Testis (tissue), 5 donors: ENCODE measurements at places on chromosomes 1 and 21. TPM values are rescaled to one million over a fixed set of nuclear protein-coding genes. Genes with fewer than 3 reads are reported as not detected.

DNA sequence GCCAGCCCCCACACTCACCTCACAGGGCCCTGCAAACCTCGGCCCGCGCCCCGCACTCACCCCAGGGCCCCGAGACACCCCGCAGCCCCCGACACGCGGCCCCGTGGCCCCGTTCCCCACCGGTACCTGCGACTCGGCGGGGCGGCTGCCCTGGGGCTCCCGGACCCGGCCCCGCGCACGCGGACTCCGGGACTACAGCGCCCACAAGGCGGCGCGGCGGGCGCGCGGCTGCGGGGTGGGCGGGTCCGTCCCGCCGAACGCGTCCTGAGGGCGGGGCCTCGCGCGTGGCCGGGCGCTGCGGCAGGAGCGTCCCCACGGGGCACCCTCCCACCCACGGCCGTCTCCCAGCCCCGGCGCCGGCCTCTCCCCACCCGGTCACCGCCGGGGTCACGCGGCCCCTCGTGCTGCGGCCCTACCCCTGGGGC is at the start of gene SLC19A1:
SLC19A1 (minus strand) TSS at position 199 of the 425 bp plus-strand sequence. CDS start 4,481 bp downstream, outside the sequence.
- DNase-seq: peak; percentile 67

DNA sequence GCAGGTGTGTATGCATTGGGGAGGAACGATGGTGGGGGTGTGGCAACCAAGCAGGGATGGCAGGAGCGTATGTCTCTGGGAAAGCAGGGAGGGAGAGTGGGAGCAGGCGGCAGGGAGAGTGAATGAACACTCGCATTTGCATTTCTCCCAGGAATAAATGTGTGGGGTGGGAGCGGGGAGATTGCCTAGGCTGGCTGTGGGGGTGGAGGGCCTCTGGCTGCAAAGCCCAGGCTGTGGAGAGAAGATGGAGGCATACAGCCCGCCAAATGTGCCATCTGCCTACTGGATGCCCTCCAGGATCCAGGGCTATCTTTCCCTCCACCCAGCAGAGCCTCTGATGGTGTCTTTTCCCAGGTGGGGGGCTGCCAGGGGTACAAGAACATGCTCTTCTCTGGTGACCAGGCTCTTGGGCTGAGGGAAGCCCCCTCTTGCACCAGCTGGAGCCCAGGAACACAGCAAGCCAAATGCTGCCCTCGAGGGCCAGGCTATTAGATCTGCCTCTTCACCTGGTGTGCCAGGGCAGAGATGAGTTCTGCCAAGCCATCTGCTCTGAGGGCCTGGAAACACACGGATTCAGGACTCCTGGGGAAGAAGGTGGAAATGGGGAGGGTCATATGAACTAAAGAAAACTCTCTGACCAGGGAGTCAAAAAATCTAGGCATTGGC is 1.7 kb upstream of the OPTC start:
- no peak for DNase-seq

Gene LCE3E
- total RNA-seq: not detected

DNA sequence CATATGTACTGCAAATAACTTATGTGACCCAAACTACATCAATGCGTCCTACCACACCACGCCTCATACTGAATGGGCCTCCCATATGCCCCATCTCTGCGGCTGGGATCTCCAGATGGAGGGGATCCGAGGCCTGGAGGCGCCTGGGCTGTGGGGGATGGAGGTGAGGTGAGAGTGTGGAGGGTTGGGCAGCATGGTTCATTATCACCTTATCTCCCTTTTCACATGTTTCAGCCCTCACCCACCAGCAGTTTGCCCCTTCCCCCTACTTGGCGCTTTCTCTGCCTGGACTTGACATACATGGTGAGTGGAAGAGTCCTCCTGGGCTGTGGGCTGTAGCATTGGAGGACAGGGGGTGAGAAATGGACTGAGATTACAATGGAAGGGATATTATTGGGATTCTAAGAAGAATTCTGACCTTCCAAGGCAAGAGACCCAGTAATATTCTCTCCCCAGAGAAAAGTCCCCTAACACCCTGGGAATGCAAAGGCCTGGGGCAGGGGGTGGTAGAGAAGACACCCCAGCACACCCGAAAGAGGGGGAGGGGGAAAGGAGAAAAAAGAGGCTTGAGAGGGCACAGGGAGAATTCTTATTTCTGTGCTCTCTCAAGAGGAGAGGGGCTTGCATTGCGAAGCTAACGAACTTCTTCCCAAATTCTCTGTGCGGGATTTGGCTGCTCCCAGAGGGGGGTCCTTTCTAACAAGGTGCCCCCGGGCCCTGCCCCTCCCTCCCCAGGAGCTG is 61.4 kb downstream of the MEF2D start:
- no peak for DNase-seq

- DNase-seq: no peak
Observed at GRCh38 chr21:21238629-21239400, 240.6 kb downstream of the NCAM2 start.

DNA sequence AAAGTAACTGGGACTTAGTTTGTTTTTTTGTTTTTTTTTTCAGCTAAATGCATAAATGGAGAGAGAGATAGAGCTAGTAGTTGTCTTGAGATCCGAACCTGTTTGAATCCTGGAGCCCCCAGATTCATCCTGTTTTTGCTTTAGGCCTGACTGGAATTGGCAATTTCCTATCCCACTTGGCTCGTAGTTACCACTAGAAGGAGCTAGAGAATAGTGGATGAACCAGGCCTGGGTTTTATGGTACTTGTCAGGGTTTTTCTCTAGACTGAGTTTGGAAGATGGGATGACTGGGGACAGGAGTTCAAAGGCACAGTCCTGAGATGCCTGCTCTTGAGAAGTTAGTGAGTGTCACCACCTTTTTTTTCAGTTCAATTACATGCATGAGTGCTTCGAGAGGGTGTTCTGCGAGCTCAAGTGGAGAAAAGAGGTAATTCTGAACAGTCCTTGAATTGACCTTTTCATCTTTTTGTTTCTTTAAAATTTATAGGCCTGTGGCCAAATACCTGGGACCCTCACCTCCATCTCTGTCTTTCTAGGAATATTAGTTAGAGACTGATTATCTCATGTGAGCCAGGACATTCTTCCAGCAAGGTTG is 23.4 kb downstream of the CELF3 start:
- no peak for DNase-seq

DNA sequence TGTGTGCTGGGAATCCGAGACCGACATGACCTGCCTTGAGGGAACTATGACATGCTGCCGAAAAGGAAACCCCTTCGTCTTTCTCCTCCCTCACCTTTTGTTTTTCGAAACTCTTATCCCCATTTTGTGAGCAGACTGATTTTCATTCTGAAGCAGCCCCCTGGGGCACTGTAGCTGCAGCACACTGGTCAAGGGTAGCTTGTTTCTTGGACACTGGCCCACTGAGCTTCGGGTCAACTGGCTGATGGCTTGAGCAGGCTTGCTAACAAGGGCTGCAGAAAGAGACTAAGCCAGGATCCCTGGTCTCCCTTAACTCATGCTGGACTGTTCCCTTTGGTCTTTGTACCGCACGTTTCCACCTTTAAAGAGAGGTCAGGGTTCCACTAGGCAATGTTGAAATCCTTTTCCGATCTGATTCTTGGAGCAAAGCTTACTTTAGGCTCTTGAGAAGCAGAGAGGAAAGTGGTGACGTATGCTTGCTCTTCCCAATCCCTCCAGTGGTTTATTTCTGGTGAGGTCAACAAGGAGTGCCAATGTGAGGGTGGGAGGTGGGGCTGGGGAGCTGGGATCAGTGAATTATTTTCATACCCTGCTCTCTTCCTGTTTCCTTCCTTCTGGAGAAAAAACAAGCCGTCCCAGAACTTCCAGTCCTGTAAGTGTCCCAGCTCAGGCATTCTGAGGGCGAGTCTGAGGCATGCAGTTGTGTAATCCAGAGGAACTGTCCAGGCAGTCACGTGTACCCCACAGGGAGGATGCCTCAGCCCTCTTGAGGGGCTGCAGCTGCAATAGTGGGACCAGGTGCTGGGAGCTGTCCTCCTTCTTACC is 7.6 kb downstream of the CYP4B1 start:
- DNase-seq: peak; percentile 80

GRCh38 chr1:72432645-72433267 is 150.4 kb upstream of the NEGR1 start:
- no peak for DNase-seq

- DNase-seq: no peak
Observed at GRCh38 chr1:245987577-245987976, 519.5 kb downstream of the SMYD3 start.

GRCh38 chr1:74422421-74423292 is 89.8 kb downstream of the LRRC53 start:
- DNase-seq: no peak

DNA sequence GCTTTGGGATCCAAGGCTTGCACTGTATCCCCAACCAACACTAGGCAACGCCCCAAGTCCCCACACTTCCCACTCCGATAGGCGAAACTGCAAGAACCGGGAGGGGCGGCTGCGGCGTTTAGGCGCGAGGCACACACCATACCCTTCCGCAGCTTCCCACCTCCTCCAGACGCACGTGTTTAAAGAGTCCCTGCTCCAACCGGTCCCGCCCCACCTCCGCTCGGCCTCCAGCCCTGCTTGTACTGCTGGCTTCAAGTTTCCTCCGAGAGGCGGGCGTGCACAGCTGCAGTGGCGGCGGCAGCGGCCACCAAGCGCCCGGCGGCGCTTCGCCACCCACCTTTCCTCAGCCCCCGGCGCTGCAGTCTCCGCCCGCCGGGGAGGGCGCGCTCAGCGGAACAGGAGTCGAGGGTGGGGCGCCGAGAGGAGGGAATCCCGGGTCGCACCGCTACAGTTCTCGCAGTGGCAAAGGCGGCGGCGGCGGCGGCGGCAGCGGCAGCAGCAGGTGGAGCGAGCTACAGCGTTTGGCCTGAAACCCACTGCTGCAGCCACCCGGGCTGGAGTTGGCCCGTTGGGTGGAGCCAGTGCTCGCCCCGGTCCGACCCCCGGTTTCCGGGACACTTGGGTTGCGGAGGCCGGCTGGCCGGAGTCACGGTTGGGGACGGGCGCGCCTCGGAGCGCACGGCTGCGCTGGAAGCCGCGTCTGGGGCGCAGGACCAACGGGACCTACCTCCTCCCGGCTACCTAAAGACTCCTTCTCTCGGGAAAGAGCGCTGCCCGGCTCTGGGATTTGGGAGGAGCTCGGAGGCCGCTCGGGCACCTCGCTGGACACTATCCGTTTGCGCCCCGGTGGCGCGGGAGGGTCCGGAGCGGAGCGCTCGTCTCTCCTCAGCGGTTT is at the start of gene CNIH3:
CNIH3 (plus strand) TSS at position 457 of the 895 bp plus-strand sequence. CDS start 858 bp downstream, outside the sequence.
- peak; percentile 58 for DNase-seq

Gene OSCP1
- 72.1 TPM for total RNA-seq

Gene SLC35F3
- total RNA-seq: 0.43 TPM

GRCh38 chr1:59682396-59683080 is 132.2 kb upstream of the HOOK1 start:
- no peak for DNase-seq

- no peak for DNase-seq
Observed at GRCh38 chr1:189752461-189752995, 725.1 kb downstream of the BRINP3 start.

DNA sequence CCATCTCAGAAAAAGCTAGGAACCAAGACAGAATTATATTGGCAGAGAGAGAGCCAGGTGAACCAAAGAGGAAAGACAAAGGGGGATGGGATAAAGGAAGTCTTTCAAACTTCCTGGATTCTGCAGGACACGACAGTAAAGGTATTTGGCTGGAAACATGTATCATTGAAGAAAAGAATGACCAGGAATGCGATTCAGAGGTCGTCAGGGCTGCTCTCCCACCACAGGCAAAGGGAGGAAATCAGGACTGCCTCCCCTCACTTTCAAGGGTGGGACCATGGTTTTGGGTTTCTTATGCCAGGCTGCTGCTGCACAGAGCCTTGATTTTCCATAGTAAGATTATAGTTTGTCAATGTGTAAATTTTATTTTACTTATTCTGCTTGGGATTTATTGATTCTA is 848.8 kb downstream of the BRINP3 start:
- DNase-seq: no peak

DNA sequence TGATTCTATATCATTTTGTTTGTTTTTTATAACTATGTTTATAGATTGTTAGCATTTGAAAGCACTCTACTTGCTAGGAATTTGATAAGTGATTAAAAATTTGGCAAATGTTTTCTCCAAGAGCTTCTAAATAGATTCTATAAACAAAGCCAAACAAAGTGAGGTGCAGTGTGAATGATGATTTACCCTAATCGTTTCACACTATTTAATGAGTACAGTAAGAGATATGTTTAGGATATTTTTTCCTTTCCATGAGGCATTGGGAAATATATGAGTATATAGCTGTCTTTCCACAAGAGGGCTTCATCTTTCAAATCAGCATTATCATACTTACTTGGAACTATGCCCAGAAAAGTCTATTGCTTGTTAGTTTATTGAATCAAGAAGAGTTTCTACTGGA is 277.0 kb upstream of the BRINP3 start:
- no peak for DNase-seq

DNA sequence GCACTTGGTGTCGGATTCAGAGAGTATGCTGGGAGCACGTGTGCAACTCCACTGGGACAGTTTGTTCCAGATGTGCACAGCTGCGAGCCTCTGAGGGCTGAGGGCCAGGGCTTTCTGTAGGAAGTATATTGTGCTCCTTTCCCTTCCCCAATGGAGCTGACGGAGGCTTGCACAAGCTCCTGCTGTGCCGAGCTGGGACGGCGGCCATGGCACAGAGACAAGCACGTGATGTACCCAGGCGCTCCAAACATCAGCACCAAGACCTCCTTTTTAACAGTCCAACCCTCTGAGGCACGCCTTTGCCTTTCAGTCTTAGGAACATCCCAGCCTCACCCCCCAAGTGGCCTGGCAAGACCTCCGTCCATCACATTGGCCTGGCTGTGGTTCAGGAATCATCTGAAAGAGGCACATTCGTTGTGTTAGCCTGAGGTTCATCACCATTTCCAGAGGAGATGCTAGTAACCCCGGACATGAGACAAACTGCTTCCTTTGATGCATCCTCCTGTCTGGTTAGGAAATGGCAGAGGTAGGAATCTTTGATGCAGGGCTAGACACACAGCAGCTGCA is 339.2 kb upstream of the KAZN start:
- DNase-seq: peak; percentile 88

DNA sequence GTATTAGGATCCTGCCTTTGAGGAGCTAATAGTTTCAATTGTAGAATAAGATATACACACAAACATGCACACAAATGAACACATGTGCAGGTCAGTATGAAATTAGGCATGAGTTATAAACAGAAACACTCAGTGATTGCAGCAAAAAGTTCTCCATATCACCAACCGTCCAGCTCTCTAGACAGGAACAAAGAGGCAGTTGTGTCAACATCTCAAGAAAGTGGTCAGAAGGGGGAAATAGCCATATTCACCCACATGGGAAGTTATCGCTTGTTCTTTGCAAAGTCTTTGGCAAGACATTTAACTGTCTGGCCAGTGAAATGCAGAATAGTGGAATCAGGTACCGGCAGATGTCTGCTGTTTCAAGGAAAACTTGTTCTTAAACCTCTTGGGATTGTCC is 29.4 kb upstream of the PIGC start:
- DNase-seq: no peak
